NCI-H187 treated with DMSO at 0.1 percent for 48 hours (cell line): ENCODE measurements at places on chromosomes 7 and 10.
A peak's percentile ranks its signal among the peaks of the same experiment; 100 is the strongest.

DNA sequence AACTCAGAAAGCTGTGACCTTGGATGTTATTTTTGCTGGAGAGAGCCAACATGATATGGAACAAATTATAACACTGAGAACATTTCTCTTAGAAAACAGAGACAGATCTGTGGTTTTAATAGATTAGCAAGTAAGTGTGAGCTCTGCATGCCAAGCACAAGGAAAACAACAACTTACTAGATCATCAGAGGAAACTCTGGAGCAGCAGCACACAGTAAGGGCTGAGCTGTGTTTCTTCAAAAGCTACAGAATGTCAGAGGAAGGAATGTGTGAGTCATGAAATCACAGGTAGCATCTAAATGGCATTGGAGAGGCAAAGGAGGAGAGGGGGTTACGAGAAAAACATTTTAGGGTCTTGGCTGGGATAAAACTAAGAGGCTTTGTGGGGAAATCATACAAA, 283.4 kb upstream of the FZD8 start:
- DNase-seq, result no peak

GRCh38 chr10:43340101-43340500, 31.3 kb upstream of the FXYD4 start:
- no peak for DNase-seq

DNA sequence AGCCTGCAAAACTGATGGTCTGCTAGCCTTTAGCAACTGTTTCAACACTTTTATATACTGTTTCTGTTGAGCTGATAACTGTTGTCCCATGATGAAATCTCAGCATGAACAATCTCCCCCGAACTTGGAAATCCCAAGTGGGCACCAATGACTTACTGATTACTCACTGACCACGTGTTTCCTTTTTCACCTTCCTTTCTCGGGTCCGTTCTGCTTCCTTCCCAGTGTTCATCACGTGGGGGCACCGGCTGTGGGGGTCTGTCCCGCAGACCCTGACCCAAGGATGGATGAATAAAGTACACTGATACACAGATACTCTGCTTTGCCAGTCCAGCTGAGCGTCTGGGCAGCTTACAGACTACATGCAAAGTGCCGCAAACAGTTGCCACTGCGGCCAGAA, 39.0 kb upstream of the RASGEF1A start:
- no peak for DNase-seq

DNA sequence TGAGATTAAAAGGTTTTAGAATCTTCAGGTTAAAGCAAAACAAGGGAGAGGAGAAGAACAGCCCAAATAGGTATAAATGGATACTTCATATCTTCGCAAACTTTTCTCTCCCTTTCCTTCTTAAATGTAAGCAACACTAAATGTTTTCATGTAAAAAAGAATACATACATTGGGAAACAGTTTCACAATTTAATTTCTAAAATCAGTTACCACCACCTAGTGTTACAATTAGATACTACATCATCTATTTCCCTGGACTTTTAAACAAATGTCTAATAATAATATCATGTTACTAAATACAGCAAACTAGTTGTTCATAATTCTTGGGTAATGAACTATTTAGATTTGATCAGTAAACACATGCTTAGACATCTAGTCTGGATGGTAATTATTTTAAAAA, 35.8 kb downstream of the MINDY3 start:
- no peak for DNase-seq

- DNase-seq, result no peak
Measured at GRCh38 chr7:135706038-135706742, 21.8 kb downstream of the SLC13A4 start.

DNA sequence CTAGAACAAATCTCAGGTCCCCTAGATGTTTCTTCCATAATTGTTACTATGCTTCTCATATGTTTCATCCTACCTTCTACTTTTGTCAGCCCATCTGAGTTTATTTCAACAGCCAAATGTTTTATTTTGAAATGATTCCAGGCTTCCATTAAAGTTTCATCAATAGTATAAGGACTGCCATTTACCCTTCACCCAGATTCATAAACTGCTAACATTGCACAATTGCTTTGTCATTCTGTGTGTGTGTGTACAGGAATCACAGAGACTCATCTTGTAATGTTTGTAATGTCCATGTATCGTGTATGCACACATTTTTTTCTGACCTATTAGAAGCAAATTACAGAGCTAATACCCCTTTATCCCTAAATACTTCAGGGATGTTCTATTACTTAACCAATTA, 25.5 kb downstream of the MMRN2 start:
- DNase-seq, result no peak

GRCh38 chr10:78407009-78407711, 373.5 kb downstream of the RPS24 start:
- peak; percentile 35 for DNase-seq
